ENCODE measurements at places on chromosomes 1 and 21.

- no peak for DNase-seq
These were observed 326.4 kb downstream of the NTNG1 start for GRCh38 chr1:107467286-107467685.

DNA sequence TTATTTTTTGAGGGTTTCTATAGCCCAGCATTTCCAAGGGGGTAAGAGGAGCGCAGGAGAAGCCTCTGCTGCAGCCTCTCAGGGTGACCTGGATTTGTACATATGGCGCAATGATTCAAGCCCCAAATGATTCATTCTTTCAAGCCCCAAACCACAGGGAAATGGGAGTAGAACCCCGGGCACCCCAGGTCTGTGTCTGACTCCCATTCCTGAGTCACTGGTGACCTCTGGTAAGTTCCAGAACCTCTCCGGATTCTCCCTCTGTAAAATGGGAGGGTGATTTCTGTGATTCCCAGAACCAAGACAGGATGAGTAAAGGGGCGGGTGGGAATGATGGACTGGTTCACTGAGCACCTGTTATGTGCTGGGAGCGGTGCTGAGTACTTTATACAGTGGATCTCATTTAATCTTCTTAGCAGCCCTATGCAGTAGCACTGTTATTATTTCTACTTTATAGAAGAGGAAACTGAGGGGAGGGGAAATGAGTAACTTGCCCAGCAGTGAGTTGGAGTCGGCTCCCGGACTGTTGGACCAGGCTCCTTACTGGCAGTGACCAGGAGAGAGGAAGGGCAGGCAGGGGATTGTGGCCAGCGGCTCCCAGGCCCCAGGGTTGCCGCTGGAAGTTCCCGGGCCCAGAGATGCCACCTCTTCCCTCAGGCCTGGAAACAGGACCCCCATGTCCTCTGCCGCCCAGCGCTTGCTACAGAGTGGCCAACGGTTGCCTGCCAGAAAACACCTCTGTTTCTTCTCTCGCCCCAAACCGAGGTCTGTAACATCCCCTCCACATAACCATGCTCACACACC lies 20.3 kb upstream of the SLC26A9 start:
- no peak for DNase-seq

DNA sequence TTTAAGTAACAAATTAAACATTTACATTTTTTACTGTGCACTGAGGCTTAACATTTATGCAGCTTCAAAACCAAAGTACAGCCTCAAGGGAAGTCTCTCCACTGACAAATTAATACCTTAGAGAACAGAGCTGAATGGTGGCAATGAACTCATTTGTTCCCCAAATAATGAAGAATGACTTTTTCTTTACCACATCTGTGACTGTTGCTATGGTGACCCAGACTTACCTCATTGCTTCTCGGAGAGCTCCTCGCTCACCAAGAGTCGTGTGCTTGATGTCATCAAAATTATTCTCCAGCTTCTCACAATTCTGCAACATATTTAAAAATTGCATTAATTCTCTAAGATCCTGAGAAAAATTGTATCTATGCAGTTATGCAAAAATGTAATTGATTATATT lies 92.9 kb downstream of the DPYD start:
- DNase-seq = no peak

DNA sequence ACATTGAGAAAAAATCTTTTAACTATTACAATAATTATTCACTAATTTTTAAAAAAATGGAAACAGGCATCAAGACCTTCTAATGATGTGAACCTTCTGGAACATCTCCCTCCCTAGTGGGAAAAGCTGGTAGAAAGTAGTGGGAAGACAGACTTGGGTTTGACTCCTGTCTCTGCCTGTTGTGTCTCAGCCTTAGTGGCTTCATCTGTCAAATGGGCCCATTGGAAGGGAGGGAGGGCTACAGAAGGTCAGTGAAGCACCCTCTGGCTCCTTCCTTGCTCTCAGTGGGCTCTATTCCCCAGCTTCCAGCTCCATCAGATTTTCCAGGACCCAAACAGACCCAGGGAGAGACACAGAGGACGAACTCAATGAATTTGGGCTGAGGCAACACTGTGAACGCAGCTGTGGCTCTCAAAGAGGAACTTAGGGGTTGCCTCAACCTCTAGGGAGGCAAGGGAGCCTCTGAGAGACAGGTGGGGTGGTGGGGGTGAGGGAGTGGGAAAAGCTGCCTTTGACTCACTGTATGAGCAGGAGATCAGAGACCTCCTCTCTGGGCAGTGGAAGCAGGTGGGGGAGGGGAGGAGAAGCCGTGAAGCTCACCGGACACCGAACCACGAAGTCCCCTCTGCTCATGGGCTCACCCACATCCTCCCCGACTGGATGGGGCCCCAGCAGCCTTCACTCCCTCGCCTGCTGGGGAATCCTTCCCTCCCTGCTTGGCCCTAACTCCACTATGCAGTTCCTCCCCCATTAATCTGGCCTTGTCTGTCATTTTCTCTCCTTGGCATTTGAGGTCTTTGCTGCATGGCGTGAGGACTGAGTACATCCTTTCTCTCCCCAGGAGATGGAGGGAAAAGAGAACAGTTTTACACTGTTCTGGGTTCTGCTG lies 4.5 kb downstream of the CNR2 start:
- DNase-seq = no peak

GRCh38 chr1:21886486-21887215 lies 50.5 kb downstream of the HSPG2 start:
- no peak for DNase-seq

GRCh38 chr1:86956221-86956620 lies 41.8 kb downstream of the HS2ST1 start:
- DNase-seq = no peak
